ENCODE measurements at places on chromosomes 11 and 22.

GRCh38 chr22:44646668-44647067 is 55.3 kb upstream of the PRR5 start:
- DNase-seq = no peak

DNA sequence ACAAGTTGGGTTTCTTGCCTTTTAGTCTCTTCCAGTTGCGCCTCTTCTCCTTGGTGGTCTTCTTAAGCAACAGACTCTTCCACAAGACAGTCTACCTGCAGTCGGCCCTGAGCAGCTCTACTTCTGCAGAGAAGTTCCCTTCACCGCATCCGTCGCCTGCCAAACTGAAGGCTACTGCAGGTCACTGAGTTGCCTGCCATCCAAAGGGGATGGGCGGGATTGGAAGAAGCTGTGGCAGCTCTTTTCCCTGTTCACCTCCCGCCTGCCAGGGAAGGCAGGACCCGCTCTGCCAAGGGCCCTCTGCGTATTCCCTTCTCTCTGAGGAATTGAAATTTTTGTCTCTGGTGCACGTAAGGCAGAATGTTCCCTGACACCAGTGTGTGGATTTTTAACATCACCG is 9.2 kb upstream of the STT3A start:
- DNase-seq = no peak

- DNase-seq = no peak
Observed at GRCh38 chr11:100970283-100971164, 159.1 kb downstream of the PGR start.

GRCh38 chr11:60754887-60755286 is 1.8 kb upstream of the MS4A15 start:
- DNase-seq = no peak

- DNase-seq = peak; percentile 62
Observed at GRCh38 chr22:46058091-46058420, 81.1 kb upstream of the WNT7B start.

DNA sequence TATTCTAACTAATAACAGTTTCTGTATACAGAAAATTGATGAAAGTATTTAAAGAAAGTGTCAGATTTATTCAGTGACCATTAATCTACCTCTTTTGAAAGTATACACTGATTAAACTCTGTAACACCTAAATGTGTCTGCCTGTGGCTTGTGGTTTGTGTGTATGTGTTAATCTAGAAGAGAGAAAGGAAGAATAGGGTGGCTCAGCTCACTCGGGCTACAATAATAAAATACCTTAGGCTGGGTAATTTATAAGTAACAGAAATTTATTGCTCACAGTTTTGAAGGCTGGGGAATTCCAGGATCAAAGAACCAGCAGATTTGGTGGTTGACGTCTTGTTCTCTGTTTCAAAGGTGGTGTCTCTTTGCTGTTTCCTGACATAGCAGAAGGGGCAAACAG is 13.6 kb upstream of the OR5AS1 start:
- no peak for DNase-seq

DNA sequence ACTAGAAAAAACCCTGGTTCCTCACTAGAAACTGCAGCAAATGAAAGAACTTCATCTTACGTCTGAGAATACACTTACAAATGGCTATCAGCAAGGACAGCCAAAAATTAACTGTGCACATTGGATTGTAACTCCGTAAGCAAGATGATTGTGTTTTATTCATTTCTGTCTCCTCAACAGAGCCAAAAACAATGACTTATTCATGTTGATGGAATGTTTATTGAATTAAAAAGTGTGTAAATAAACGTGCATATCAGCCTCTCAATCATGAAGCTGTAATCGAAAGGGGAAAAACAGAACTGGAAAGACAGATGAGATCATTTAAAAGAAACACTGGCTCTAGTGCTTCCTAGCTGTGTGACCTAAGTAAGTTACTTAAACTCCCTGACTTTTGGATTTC is 307.5 kb upstream of the ZC3H12C start:
- DNase-seq = no peak

DNA sequence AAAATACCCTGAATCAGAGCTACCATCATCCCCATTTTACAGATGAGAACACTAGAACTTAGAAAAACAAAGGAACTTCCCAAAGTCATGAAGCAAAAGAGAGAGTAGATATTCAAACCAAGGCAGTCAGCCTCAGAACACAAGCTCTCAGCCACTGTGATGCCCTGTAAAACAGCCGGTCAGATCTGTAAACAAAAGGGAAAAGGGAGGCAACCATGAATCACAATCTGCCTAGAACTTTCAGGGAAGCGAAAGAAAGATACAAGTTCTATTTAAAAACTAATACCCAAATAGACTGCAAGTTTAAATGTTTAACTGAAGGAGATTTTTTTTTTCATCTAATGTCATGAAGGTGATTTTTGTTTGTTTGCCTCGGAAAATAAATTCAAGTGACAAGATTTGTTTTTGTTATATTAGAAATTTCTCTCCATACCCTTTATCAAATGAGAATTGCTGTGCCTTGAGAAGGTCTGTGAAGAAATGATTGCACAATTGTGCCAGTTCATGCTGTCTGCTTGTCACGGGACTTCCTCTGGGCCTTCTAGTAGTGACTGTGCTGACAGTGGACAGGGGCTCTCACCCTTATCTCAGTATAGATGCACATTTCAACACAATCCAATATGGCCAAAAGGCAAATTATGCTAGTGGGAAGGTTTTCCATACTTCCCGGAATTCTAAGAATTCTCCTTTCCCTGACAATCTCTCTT is 11.7 kb downstream of the SAA1 start:
- DNase-seq = no peak

GRCh38 chr22:30023099-30023660 is 57.1 kb upstream of the HORMAD2 start:
- no peak for DNase-seq

DNA sequence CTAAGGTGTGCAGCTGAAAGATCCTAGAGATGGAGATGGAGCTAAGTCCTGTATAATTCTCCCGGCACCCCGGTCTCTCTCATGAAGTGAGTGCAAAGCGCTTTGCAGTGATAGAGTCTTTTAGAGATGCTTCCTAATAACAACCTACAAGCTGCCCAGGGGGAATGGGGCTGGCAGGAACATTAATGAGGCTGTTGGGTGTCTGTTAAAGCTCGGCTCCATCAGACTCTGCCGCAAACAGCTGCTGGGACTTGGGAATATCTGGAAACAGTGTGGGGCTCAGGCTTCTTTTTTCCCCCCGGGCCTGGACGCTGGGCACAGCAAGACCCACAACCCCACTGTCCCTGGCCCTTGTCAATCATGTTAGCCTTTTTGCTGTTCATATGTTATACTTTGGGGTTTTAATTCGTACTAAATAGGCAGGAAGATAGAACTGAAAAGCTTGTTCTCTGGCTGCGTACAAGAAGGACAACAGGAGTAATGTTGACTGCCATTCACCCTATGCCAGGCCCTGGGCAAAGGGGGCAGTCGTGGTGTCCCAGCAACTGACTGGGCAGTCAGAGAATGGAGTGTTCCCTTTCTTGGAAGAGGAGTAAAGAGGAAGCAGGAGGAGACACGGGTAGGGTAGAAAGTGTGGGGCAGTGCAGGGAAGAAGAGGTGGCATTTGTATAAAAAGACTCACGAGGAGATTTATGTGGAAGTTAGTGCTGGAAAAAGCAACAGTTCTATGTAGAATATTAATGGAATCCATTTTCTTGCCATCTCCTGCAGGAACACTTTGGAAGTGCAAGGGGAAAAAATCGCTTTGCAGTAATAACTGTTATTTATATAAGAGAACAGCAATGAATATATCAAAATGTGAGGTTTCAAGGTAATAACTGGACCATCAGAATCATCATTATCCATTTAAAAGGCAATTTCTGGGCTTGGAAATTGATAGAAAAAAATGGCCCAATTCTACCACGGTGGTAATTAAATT is 232.8 kb downstream of the GRIK4 start:
- no peak for DNase-seq

- no peak for DNase-seq
Observed at GRCh38 chr22:35089139-35089538, 23.2 kb downstream of the ISX start.

GRCh38 chr11:44319552-44320288 is 9.8 kb upstream of the ALX4 start:
- no peak for DNase-seq

GRCh38 chr22:47270463-47271135 is 508.1 kb downstream of the TBC1D22A start:
- DNase-seq = no peak

- DNase-seq = no peak
Observed at GRCh38 chr11:106959386-106959785, 58.9 kb downstream of the GUCY1A2 start.

GRCh38 chr11:25057861-25058260 is 561.0 kb downstream of the LUZP2 start:
- no peak for DNase-seq

- DNase-seq = no peak
Observed at GRCh38 chr11:1295591-1295990, 13.8 kb downstream of the TOLLIP start.

DNA sequence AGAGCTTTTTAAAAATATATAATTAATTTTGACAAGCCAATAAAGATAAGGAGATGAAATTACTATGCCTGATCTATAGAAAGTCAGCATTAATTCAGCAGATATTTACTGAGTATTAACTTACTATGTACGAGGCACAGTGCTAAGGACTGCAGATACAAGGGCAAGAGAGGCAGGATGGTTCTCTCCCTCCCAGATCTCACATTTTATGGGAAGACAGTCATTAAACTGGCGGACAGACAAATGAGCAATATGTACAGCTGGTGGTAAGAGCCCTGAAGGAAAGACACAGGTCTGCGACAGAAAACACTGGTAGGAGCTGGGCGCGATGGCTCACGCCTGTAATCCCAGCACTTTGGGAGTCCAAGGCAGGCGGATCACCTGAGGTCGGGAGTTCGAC is 36.8 kb downstream of the MCHR1 start:
- no peak for DNase-seq

- DNase-seq = no peak
Observed at GRCh38 chr22:43951966-43952365, 3.3 kb upstream of the SAMM50 start.

GRCh38 chr11:64637334-64638017 is 46.5 kb downstream of the SLC22A12 start:
- DNase-seq = no peak

- no peak for DNase-seq
Observed at GRCh38 chr11:15807827-15808226, 548.5 kb downstream of the SOX6 start.

- no peak for DNase-seq
Observed at GRCh38 chr11:79461144-79461543, 20.3 kb upstream of the TENM4 start.

DNA sequence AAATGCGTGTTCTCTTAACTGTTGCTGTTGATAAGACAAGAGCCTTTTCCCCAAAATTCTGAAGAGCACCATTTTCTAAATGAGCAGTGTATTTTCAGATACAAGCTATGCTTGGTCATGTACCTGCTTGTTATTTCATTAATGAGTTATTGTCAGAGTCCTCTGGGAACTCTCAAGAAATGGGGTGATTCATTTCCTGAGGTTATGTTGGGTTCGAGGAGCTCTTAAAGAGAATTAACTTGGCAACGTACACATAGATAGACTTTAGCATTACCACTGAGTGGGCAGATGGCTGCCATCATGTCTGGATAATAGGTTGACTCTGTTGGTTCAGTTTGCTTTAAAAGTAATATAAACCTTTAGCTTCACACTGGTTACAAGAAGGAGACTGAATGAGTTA is 87.9 kb upstream of the SORL1-AS1 start:
- no peak for DNase-seq

GRCh38 chr11:2982214-2982613 is 9.9 kb downstream of the NAP1L4 start:
- no peak for DNase-seq

DNA sequence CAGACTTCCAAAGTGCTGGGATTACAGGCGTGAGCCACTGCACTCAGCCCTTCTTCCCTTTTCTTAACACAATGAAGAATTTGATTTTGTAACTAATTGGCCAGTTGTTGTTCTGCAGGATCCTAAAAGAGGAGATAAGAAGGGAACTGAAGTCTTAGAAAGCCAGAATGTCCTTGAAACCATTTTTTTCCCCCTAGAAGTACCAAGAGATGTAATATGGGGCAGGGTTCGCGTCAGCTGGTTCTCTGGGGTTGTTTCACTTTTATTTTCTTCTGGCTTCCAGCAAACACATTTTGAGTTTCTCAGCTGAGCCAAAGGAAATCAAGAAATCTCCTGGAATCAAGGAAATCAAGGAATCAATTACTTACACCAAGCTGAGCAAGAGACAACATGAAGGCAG is 7.6 kb upstream of the NUCB2 start:
- no peak for DNase-seq

DNA sequence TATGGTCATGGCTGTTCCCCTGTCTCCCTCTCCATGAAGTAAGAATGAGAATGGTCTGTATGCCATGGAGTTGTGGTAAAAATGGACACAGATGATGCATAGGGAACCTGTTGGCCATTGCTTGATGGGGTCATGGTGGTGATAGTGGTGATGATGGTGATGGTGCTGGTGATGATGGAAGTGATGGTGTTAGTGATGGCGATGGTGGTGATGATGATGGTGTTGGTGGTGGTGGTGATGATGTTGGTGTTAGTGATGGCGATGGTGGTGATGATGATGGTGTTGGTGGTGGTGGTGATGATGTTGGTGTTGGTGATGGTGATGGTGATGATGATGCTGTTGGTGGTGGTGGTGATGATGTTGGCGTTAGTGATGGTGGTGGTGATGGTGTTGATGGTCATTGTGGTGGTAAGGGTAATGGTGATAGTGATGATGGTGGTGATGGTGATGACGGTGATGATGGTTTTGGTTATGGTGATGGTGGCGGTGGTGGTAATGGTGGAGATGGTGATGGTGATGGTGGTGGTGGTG is 5.1 kb upstream of the CACNA1I start:
- DNase-seq = no peak

DNA sequence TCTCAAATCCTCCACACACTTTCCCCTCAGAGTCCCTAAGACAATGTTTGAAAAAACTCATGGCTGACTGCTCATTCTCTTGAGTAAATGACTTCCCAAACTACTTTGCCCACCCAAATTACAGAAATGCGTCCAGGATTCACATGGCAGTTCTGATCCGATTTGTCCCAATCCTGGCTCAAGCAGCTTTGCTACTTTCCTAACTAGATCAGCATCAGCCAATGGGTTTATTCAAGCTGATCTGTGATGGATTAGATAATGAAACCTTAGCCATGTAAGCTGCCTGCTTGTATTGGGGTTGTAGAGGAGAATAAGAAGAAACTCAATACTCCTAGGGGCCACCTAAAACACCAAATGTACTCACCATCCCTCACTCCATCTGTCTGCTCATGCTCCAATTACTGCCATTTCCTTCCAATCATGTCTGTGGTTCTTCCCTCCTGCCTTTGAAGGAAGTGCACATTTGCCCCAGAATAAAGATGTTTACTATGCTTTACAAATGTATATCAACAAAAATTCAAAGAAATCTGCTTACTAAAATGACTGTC is 6.9 kb downstream of the RBFOX2 start:
- no peak for DNase-seq

- DNase-seq = no peak
Observed at GRCh38 chr11:19698493-19699292, 13.9 kb upstream of the NAV2 start.

DNA sequence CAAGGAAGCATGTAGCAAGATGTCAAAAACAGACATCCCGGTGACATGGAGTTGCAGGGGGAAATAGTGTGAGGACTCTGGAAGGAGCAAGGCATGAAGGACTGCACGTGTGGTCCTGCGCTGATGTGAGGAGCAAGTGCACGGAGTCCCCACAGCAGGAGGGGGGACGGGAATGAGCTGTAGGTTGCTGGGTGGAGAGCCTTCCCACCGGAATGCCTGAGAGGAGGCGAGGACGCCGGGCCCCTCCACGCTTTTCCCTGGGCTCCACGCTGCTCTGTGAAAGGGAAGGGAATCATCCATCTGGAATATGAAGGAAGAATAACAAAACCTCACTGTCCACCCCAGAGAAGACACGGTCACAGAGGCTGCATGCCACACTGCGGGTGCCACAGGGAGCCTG is 23.6 kb upstream of the EFCAB6 start:
- no peak for DNase-seq

Measured in NCI-H460 (cell line).